ENCODE measurements at places on chromosomes 5 and 9.

DNA sequence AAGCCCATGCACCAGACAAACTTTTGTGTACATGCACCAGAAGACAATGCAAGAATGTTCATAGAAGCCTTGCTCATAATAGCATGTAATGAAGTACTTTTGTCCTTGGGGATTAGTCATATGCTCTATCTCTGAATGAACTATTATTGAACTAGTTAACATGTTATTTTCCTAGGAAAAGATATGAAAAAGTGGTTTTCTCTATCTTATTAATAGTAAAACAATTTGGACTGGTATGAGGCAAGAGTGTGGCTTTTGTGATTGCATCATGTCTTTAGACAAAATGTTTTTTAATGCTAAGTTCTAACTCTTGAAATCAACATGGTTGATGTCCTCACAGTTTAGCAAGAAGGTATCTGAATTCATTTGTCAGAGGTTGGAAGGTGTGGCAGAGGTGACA is 55.7 kb upstream of the SPDL1 start:
- no peak for DNase-seq

- DNase-seq, result no peak
These were observed 277.7 kb upstream of the PTGER4 start for GRCh38 chr5:40402007-40402364.

- no peak for DNase-seq
These were observed 11.7 kb upstream of the NSMF start for GRCh38 chr9:137470785-137471184.

DNA sequence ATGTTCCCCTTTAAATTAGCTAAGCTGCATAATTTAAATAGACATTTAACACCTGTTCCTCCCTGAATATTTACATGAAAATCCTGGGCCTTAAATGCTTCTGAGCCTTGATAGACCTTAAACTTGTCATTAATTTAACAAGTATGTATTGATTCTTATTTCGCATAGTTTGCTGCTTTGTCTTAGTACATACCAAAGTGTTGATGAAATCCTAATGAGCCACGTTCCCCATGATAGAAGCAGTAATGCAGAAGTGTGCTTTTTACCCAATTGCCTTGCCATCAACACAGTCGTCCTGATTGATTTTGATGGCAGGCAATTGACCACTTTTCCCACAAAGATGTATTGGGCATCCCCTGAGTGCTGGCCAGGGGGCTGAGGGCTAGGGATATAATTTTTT is 213.5 kb downstream of the SGCD start:
- no peak for DNase-seq

DNA sequence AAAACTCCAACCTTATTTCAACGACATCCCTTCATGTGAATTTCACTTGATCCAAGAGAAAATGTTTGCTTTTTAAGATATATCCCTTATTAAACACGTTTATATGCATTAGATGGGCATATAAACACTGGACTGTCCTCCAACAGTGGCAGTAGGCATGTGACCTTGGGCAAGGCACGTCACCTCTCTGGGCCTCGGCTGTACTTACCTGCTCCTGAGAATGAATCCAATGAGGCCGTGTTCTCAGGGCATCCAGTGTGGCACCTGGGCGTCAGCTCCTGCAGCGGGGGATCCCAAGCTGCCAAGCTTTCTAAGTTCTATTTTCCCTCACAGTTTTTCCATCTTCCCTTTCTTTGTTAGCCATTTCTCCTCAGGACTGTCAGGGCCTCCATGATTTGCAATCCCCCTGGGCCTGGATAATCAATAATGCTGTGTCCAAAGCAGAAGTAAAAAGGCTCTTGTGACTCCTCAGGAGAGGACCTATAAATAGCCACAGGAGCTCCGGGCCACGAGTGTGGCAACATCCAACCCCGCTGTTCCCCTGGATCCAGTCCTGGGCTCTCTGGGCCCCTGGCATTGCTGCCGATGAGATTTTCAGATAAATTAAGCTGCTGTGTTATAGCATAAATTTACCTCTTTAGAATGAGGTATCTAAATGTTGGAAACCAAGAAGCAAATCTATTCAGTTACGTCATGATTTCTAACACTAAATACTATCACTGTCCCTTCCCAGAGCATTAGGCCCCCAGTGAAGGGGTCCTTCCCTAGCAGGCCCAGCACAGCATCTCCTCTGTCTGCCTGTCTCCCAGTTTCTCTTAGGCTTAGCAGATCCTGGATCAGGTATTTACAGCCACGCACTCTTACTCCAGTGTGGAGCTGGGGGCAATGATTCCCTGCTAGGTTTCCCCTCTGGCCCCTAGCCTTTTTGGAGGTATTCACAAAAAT is 76.8 kb downstream of the PTPN3 start:
- no peak for DNase-seq

DNA sequence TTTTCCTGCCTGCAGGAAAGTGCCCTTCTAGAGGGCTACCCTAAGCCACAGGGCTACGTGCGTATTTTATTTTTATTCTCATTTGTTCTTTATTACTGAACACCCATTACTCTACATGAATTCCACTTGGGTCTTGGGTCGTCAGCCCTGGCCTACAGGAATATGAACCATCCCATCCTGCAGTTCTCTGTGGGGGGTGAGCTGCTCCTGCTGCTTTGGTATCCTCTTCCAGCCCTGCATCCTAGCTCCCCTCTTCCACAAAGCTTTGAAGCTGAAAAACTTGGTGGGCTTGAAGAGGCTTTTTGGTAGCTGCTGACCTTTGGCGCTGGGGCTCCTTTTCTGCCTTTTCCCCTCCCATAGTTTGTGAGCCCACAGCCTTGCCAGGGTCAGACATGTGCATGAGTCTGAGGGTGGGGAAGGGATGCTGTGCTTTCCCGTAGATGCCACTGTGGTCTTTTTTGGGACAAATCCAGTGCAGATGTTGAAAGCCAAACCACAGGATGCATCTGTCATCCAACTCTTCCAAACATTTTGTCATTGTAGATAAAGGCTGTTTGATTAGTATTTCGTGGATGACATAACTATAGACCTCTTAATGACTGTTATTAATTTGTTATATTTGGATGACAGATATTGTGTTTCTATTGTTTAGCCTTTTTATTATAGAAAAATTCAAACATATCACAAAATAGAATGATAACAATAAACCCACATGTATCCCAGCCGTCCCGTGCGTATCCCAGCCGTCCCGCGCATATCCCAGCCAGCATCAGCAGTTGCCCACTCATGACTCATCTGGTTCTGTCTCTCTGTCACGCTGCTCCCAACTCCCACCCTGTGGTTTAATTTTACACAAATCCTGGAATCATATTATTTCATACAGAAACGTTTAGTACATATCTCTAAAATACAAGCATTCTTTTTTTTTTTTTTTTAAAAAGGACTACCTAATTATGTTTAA is 43.9 kb downstream of the SLC46A2 start:
- no peak for DNase-seq
